CD4-positive, alpha-beta T cell treated with Interleukin-17A for 1 hour (primary cell): ENCODE measurements at places on chromosomes 4 and X.

- DNase-seq: peak; percentile 40
These were observed 426 bp downstream of the SLBP start for GRCh38 chr4:1711571-1712215.

DNA sequence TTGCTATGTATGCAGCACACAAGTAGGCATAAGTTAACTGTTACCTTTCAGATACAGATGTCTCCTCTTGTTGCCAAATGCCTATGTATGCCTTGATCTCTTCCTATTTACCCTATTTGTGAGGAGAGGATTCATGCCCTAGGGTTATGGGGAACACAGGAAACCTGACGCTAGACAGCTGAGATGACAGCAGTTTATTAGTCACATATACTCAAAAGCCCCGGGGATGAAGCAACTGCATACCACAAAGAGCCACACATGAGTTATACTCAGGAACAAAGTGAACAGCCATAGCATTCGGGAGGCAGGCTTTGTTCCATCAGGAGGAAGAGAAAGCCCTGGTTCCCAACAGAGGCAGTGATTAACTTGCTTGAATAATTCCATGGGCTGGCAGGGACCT is 1011.7 kb upstream of the PCDH7 start:
- DNase-seq: no peak

DNA sequence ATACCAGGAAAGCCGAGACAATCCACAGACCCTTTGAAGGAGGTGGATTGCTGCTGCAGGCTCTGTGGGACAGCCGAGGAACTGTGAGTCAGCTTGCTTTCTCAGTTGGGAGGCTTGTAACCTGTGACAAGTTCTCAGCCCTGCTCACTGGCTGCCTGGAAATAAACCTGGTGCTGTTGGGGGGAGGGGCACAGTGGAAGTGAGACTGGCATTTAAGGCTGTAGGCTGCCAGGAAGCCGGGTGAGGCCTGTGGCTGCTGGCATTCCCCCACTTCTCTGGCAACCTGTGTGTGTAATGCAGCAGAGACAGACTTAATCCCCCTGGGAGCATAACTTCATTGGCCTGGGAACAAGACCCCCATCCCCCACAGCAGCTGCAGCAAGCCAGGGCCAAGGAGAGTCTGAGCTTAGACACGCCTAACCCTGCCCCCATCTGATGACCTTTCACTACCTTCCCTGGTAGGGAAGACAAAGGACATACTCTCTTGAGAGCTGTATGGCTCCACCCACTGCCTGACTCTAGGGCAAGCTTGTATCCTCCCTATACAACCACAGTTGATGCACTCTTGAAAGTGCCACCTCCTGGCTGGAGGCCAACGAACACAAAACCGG is 64.1 kb downstream of the ALPK1 start:
- DNase-seq: no peak

DNA sequence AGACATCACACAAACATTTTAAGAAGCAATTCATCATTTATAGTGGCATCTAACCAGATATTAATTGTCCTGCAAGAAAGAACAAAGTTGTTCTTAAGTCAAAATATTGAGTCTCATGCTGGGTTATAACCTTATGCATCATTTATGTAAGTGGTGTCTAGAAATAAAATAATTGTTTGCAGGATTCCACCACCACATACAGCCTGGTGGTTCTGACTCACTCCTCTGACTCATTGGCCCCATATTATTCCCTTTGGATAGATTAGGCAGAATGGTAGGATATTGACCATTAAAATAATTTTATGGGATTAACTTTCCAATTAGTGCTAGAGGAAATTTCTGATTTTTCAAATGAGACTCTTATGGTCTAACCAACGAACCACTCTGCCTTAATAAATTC is 384.5 kb downstream of the GRXCR1 start:
- DNase-seq: no peak

GRCh38 chr4:3215256-3215655 is 33.7 kb upstream of the MSANTD1 start:
- no peak for DNase-seq
